ENCODE measurements at places on chromosomes 5 and 9.

DNA sequence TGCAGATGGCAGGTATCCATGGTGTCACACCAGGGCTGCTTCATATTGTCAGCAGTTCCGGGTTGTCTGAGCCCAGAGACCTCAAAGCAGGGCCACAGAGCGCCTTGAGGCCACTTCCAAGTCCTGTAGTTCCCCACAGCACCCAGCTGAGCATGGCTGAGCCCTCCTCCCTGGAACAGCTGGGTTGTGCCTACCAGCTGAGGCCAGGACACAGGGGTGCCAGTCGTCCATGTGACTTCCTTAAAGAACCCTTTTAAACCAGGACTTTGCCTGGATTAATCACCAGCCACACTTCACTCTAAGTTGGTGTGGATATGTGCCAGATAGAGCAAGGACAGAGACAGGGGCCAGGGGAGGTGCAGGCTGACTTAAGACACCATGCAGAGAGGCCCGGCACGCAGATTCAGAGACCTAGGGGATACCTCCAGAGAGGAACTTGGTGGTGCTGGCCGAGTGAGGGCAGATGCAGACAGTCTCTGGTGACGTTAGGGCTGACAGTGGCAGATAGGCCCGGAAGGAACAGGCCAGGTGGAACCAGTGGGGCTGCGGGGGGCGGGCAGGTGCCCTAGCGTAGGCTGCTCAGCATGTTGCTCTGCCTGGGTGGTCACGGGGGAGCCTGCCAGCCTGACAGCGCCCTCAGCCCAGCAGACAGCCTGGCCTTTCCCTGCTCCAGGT lies 142.7 kb downstream of the CACNA1B start:
- DNase-seq = no peak

GRCh38 chr5:175082866-175083590 lies 358.6 kb downstream of the MSX2 start:
- DNase-seq = no peak

DNA sequence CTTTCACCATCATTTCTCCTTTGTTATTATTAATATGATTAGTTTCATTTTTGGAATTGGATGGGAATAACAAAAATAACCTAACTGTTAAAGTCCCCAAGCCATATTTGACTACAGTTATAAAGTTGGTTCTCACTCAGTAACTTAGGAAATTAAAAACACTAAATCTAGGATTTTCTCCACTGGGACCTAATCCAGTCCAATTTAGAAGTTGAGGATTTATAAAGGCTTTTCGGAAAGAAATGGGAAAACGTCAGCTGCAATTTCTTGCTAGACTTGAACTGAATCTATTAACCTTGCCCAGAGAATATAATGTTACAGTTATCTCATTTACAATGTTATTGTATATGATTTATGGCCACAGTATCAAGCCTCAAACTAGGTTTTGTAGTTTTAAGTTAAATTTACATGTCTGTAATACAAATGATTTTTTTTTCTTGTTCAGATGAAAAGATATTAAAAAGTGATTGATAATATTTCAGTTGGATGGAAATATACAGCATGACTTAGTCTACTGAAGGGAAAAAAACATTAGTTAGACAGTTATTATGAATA lies 524.3 kb upstream of the GRAMD2B start:
- DNase-seq = no peak

DNA sequence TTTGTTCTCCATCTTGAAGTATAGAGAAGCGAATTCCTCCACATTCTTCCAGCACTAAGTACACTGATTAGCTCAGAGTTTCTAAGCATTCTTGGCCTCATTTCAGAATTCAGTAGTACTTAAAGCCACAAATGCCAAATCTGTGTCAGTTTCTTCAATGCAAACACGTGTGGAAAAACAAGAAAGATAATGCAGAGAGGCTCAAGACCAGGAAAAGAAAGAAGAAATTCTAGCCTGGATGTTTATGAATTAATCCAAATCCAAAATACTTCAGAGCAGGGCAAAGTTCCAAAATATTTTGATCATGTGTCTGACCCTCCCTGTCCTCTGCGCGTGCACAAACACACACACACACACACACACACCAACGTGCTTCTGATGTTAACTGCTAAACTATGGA lies 457.6 kb downstream of the SLCO4C1 start:
- DNase-seq = peak; percentile 0

DNA sequence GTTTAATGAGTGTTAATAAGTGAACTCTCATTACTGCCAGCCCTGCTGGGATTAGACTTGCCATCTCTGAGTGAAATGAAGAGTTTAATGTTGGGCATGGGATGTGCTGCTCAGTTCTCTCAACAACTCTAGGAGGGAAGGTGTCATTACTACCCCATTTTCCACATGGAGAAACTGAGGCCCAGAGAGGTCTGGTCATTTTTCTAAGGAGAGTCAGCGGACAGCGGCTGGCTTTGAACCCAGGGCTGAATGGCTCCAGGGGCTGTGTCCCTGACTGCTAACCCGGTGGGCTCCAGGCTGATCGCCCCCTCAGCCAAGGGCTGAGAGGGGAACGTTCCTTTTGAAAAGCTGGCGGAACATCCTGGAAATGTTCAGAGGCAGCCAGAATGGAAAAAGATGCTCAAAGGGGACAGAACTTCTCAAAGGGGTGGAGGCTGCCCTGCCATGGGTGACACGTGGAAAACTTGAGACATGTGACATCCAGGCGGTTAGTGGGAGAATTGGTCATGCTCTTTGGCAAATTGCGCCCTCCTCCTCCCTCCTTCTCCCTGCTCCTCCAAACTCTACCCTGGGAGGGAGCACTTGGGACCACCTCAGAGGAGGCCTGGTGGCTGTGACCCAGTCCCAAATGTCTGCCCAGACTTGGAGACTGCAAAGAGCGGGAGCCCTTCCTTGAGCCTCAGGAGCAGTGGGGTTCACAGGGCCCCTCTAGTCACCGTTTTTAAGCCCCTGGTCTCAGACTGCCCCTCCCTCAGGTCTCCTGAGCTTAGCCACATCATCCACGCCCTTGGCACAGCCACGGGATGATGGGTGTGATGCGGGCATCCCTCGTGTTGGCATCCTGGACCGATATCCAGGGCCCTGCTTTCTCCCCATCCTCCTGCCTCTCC lies 28.7 kb downstream of the DNM1 start:
- peak; percentile 73 for DNase-seq

DNA sequence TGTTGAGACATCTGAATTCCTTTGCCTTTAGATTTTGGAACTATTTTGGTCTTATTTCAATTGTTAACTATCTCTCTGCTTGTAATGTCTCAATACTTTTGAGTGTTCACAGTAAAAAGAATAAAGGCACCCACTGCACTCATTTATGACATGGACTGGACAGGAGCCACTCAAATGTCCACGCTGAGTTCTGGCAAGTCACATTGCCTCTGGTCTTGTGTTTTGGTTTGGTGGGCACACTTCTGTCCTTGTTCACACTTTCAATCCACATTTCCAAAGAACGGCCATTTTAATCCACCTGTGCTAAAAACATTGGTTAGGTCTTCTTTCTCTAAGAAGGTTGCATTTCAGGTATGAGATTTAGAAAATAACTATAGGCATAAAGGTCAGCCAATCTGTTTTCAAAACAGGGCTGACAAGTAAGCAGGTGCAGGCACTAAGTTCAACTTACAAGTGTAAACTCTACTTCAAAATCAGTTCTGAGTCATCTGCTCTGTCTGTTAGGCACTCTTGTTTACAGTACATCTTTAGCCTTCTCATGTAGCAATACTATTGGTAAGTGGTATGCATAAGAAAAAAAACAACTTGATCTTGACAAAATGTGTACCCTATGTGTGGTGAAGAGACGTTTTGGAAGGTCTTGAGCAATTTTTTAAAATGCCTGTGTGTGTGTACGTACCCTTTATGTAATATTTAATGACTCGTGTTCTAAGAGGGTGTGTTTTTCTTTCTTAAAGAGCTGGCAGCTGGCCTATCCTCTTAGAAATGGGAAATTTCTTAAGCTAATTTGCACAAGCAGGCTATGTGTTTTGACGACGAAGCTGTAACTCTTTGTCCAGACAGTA lies 31.5 kb upstream of the ZFAND5 start:
- peak; percentile 53 for DNase-seq

GRCh38 chr5:76280494-76280893 lies 122.6 kb upstream of the IQGAP2 start:
- no peak for DNase-seq

DNA sequence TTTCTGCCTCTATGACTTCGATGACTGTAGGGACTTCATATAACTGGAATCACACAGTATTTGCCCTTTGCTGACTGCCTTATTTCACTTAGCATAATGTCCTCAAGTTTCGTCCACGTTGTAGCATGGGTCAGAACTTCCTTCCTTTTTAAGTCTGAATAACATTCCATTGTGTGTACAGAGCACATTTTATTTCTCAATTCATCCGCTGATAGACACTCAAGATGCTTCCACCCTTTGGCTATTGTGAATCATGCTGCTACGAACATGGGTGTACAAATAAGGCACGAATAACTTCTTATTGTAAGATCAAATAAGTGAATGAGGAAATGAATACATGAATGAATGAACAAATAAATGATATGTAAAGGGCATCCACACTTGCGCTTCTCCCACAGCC lies 13.0 kb downstream of the BARX1 start:
- DNase-seq = no peak

DNA sequence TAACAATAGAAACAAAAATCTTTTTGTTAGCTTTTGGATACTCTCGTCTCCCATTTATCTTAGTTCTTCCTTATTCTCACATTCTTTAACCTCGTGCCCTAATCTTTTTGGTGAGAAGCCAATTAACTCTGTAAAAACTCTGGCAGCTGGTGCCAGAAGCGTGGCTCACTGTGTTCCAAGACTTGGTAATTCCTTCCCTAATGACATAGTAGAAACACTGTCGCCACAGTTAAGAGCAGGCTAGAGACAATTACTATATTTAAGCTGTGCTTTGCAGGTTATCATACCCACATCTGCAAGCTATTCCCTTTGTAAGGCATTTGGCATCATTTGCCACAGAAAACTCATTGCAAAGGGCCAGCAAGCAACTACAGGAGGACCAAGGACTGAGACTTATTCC lies 160.9 kb upstream of the PIK3R1 start:
- no peak for DNase-seq

GRCh38 chr5:72498284-72498683 lies 8.9 kb downstream of the ZNF366 start:
- peak; percentile 78 for DNase-seq

DNA sequence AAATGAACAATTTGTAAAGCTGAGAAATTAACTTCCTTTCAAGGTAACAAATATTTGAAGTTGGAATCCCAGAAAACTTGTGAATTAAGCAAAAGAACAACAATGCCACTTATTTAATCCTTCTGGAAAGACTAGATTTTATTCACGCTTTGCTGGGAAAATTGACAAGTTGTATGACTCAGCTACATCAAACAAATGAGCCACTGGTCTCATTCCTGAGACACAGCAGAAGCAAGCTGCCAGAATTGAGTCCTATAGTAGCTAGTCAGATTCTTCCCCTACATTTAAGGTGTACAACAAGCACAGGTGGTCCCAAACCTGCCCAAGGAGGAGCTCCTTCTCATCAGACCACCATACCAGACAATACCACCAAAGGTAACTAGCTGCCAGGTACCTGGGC lies 280.7 kb downstream of the SPOCK1 start:
- DNase-seq = peak; percentile 86

DNA sequence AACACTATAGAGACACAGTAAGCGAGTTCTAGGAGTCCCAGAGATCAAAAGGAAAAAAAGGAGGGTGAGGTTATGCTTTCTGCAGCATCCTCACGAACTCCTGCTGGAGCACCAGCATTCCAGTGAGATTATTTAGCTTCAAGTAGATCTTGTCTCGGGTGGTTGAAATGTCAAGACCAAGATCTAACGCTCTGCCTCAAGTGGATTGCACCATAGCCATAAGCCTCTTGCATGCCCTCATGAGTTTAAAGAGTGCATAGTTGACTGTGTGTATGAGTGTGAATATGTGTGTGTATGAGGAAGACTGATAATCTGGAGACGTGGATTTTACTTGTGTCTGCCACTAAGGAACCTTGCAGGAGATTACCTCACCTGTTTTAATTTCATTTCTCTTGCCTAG lies 335.3 kb upstream of the ADAMTSL1 start:
- DNase-seq = no peak

DNA sequence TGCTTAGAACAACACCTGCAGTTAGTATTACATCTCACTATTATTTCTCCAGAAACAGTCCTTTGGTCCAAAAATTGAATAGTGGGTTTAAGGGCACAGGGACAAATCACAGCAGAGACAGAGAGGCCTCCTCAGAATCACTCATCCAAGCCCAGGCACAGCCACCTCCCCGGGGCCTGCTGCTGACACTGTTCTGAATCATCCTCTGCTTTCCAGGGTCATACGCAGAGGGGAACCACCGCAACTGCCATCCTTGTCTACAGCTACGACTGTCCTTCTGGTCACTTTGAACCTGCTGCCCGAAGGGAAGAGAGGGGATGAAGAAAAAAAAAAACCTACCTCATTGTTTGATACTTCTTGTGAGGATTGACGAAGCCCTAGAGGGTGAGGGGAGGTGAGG lies 35.3 kb upstream of the MAN2A1 start:
- DNase-seq = peak; percentile 69

DNA sequence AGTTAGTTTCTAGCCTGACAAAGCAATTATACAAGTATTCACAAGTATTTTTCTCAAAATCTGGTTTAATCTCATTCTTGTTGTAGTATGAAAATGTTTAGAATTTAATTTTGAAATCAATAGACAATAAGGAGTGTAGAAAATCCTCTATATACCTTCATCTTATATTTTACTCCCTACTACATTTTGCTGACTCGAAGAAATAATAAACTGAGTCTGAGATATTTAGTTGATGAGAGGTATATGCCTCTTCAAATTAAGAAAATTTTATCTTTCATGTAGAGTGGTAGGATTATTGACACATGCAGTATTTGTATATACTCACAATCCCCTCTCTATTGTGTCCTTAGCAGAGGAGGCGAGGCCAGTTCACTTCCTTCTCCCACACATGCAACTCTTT lies 477.7 kb downstream of the MAN2A1 start:
- DNase-seq = no peak

- no peak for DNase-seq
Observed at GRCh38 chr5:95007921-95008597, 276.8 kb downstream of the MCTP1 start.

- no peak for DNase-seq
Observed at GRCh38 chr5:172484664-172485063, 30.3 kb upstream of the SH3PXD2B start.

DNA sequence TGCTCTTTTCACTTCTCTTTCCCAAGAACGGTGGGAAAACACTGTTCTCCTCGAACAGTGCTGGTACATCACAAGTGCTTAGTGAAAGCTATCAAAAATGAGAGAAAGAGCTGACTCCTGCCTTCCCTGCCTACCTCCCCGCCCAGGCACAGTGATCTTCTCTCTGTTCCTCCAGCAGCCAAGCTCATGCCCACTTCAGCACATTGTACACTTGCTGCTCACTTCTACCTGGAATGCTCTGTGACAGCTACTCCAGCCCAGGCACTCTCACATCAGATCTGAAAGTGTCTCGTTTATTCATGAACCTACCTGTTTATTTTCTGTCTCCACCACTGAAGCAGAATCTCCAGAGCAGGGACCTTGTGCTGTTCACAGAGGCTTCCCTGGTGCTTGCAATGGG lies 1.8 kb downstream of the SLC35D2 start:
- DNase-seq = no peak

DNA sequence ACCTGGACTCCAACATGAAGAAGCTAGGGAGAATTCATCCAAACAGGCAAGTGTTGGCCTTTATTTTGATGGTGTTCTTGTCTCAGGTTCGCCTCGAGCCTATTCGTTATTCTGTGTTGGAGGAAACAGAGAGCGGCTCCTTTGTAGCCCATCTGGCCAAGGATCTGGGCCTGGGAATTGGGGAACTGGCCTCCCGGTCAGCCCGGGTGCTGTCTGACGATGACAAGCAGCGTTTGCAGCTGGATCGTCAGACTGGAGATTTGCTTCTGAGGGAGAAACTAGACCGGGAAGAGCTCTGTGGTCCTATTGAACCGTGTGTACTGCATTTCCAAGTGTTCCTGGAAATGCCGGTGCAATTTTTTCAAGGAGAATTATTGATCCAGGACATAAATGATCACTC lies 367 bp downstream of the PCDHB4 start:
- peak; percentile 27 for DNase-seq

All from GM23248 (cell line).